ENCODE measurements at places on chromosomes 2 and 18. TPM values are rescaled to one million over a fixed set of nuclear protein-coding genes. Genes with fewer than 3 reads are reported as not detected.

GALNT14 gene
- 3.5 TPM for polyA plus RNA-seq

REG3G gene
- polyA plus RNA-seq = 32.2 TPM

OTOF gene
- polyA plus RNA-seq = 1.1 TPM

ANKRD62 gene
- polyA plus RNA-seq = not detected

ANKAR gene
- 2.4 TPM for polyA plus RNA-seq

RAX gene
- polyA plus RNA-seq = not detected

NPPC gene
- not detected for polyA plus RNA-seq

MALT1 gene
- polyA plus RNA-seq = 4.2 TPM

TGFBRAP1 gene
- polyA plus RNA-seq = 5.1 TPM

ZC3H6 gene
- polyA plus RNA-seq = 9.3 TPM

FOXI3 gene
- polyA plus RNA-seq = not detected

FBLN7 gene
- polyA plus RNA-seq = 0.95 TPM

ASB18 gene
- polyA plus RNA-seq = not detected

ACTG2 gene
- polyA plus RNA-seq = 14.1 TPM

DYNAP gene
- not detected for polyA plus RNA-seq

CACNB4 gene
- polyA plus RNA-seq = 1.0 TPM

POTEF gene
- not detected for polyA plus RNA-seq

CCL20 gene
- polyA plus RNA-seq = 0.40 TPM

CCBE1 gene
- 11.6 TPM for polyA plus RNA-seq

LYG2 gene
- polyA plus RNA-seq = not detected

GREB1L gene
- 0.61 TPM for polyA plus RNA-seq

DNAJC5G gene
- polyA plus RNA-seq = not detected

CCDC88A gene
- 20.9 TPM for polyA plus RNA-seq

PRSS56 gene
- polyA plus RNA-seq = not detected

LHCGR gene
- 2.4 TPM for polyA plus RNA-seq

PDE1A gene
- 4.0 TPM for polyA plus RNA-seq
